ENCODE measurements at places on chromosomes 12 and 14.

- DNase-seq = peak; percentile 64
Measured at GRCh38 chr12:69701826-69702225, 2.7 kb upstream of the BEST3 start.

DNA sequence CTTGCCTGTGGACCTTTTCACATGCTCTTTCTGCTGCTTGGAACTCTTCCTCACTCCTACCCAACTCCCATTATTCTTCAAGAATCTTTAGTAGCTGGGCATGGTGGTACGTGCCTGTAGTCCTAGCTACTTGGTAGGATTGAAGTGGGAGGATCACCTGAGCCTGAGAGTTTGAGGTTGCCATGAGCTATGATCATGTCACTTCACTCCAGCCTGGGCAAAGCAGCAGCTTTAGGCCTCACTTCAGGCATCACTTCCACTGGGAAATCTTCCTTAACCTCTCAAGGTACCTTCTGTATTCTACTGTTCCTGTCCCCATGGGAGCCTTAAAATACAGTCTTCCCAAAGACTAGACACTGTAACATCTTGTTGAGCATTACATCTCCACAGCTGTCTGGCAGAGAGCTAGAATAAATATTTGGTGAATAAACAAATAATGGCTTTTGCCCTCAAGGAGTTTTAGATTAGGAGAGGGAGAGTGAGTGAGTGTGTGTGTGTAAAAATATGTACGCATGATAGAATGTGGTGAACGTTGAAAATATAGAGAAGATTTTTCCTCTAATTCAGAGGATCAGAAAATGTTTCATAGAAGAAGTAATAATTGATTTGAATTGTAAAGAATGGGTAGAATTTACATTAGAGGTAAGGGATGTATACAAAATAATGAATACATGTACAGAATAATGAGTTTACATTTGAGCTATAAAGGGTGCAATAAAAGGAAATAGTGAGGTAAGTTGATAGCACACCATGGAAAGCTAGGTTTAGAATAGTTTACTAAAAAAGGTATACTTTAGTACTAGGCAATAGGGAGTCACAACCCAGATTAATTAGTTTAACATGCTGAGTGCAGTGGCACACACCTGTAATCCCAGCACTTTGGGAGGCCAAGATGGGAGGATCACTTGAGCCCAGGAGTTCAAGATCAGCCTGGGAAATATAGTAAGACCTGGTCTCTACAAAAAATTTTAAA, 29.2 kb upstream of the BMAL2 start:
- DNase-seq = no peak

DNA sequence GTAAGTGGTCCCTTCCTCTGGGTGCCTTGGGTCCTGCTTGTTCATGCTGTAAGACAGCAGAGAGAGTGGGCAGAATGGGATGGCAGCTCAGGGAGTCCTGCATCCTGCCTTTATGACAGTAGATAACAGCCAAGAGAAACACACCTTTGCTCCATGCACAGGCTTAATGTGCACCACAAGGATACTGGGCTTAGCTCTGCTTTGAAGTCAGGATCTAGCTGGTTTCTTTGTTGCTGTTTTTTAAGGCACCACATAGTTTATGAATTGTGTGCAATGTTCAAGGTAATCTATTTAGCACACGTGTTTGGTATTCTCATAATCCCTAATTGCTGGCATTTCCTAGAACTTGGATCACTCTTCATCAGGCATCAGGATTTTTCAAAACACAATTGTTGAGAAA, 239.5 kb upstream of the DCN start:
- DNase-seq = no peak

DNA sequence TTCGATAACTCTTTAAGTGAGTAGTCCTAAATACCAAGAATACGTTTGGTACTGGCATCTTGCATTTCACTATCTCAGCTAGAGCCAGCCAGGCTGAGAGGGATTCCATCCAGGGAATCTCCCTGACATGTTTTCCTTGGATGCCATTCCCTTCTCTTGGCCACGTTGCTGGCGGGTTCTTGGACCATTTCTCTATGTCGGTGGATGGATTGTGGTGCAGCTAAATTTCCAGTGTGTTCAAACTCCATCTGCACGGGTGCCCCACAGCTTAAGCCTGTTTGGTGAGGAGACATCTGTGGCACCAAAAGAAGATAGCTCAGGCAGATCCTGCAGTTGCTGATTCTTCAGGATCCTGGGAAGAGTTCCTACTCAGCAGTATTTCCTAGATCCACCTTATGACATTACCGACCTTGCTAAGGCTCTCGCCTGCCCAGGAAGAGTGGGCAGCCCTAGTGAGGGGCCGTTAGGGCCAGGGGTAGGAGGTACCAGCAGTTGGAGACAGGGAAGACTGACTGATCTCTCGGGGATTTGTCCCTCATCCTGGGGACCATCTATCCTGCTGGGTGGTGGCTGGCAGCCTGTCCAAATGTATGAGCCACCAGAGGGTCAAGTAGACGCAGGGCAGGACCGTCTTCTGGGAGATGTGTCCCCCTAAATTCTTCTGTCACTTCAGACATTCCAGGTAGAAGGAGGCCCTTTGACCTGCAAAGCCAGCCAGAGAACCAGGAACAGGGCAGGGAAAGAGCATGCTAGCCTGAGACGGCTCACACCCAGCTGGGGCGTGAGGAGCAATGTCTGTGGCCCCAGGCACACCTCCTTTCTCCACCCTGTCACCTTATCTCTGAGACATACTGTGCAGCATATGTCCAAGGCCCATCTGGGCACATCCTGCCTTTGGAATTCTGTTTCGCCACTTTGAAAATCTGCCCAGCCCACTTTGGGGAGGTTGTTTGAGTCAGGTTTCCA, 72.6 kb upstream of the CAPRIN2 start:
- no peak for DNase-seq

- no peak for DNase-seq
Measured at GRCh38 chr14:105151084-105151837, 17.3 kb downstream of the JAG2 start.

DNA sequence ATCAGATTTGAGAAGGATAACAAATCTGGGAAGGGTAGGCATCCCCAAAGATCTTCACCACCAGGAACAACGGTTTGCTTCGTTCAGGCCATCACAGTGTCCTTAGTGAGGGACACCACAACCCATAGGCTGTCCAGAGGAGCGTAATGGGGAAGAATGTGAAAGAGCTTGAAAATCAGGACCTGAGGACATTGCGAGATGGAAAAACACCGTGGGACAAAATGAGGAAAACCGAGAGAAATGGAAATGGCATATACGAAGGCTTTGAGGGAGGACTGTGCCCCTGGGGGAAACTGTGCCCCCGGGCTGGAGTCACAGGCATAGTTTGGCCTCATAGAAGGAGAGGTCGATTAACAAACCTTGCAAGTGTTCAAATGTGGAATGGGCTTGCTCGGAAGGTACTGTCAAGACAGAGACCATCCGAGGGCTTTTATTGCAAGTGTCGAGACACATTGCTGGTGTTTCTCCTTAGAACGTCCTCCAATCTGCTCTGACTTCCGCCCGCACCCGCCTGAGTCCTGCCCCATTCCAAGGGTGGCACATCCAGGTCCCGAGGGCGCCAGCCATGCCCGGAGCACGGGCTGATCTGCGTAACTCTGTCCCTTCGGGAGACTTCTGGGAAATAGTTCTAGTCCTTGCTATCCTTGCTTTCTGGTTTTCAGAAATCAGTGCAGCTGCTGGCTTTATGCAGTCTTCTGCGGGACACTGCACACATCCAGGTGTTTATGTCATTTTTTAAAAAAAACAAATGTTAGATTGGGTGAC, 885 bp upstream of the PALS1 start:
- DNase-seq = peak; percentile 43

DNA sequence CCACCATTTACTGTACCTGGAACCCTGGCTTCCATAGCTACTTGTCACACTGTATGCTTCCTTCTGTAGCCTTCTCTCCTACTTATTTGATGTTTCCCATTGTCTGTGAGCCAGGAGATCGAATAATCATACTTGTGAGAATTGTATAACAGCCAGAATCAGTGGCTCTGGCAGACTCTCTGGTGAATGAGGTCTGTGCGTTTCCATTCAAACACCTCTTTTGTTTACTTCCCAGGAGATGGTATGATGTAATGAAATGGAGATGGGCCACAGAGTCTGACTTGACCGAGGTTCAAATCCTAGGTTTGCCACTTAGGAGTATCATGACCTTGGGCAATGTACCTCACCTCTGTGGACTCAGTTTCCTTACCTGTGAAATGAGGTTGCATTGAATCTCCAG, 35.7 kb upstream of the CLMN start:
- DNase-seq = no peak

DNA sequence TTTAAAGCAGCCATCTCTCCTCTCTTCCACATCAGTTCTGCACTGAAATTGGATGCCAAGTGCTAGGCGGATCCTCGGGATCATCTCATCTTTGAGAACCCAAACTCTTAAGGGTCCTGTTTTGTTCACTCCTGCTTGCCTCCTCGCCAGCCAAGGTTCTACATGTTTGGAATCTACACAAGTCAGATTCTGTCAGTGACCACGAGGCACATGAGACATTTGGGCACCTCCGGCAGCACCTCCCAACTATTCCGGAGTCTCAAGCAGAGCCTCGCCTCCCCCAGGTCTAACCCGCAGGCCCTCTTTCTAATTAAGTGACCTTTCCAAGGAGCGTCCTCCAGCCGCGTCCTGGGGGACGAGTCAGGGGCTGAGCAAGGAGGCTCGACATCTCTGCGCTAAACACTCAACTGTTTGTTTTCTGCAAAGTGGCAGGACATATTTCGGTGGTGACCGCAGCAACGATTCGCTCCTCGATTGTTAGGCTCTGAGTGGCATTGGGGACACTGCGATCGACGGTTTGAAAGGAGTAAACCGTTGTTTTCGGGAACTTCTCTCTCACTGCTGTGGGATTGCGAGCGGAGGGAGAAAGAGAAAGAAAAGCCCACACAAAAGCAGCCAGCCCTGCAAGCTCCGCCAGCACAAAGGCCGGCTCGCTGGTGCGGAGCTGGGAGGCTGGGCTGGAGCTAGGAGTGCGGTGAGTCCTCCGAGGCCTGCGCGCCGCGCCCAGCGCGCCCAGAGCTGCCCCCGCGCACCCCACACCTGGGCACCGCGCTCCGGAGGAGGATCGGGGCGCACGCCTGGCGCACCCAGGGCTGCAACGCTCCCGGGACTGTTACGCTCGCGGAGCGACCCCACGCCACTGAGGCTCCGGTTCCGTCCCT, 640 bp downstream of the ARMH4 start:
- peak; percentile 41 for DNase-seq

- no peak for DNase-seq
Measured at GRCh38 chr12:80509781-80510556, 65.9 kb downstream of the PTPRQ start.

DNA sequence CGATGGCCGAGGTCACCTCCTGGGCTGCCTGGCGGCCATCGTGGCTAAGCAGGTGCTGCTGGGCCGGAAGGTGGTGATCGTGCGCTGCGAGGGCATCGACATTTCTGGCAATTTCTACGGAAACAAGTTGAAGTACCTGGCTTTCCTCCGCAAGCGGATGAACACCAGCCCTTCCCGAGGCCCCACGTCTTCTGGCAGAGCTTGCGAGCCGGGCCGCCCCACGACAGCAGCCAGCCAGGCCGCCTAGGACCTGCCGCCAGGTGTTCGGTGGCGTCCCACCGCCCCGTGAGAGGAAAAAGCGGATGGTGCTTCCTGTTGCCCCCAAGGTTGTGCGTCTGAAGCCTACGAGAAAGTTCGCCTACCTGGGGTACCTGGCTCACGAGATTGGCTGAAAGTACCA, 19.2 kb upstream of the OS9 start:
- no peak for DNase-seq

GRCh38 chr12:42326541-42327226, 717 bp downstream of the PPHLN1 start:
- peak; percentile 9 for DNase-seq

- no peak for DNase-seq
Measured at GRCh38 chr12:65756956-65757511, 67.2 kb upstream of the HMGA2 start.

DNA sequence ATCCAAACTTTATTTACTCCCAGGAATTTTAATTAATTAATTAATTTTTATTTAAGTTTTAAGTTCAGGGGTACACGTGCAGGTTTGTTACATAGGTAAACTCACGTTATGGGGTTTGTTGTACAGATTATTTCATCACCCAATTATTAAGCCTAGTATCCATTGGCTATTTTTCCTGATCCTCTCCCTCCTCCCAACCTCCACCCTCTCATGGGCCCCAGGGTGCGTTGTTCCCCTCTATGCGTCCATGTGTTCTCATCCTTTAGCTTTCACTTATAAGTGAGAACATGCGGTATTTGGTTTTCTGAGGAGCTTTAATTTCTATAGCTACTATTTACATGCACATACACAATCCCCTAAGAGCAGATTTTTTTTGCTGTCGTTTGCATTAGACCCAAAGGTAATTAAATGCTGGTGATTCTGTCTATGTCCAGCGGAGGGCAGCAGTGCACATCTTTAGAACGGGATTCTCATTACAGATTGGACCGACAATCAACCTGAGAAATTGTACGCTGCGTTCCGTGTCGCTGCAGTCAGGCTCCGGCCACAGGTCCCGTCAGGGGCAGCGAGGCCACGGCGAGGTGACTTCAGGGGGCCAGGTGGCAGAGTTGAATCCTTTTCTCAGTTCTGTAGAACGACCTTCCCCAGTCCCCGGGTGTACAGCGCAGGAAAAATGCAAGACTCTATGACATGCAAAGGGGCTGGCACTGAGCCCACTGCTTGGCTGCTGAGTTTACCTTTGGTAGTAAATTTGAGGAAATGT, 11.6 kb downstream of the TMEM30B start:
- DNase-seq = peak; percentile 69

DNA sequence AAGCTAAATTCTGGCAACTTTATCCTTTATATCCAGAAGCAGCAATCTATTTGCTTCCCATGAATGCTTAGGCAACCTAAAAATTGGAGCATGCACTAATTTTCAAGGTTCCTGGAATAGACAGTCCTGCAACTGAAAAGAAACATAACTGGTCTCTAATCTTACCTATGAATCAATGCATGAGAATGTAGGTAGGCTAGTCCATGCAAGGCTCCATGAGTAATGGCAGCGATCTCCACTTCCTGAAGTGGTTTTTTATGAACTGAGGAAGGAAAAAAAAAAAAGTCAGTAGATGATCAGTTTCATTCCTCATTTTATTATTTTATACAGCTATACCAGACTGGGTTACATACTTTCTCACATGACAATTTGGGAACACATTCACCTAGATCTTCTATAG, 102.0 kb downstream of the PEBP1 start:
- no peak for DNase-seq

- DNase-seq = no peak
Measured at GRCh38 chr12:101828463-101829196, 2.1 kb downstream of the GNPTAB start.

- DNase-seq = no peak
Measured at GRCh38 chr12:10171973-10172728, at the start of gene OLR1. Gene OLR1, minus strand, starts transcription at chr12:10172132. Its CDS starts 55 bp downstream, at chr12:10172077.

GRCh38 chr14:70692210-70692609, 50.5 kb downstream of the TTC9 start:
- DNase-seq = peak; percentile 66

DNA sequence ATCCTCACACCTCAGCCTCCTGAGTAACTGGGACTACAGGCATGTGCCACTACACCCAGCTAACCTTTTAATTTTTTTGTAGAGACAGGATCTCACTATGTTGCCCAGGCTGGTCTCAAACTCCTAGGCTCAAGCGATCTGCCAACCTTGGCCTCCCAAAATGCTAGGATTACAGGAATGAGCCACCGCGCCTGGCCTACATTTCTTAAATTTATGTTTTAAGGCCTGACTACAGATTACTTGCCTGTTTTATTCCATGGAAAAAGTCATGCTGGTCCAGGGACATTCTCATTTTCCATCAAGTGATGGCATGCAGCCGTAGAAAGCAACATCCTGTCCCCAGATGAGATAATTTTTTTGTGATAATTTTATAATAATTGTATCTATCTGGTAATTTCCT, 6.1 kb downstream of the CD9 start:
- DNase-seq = no peak
